ENCODE measurements at places on chromosomes 1 and 21.

- peak; percentile 19 for DNase-seq
Measured at GRCh38 chr1:236051242-236051791, 13.6 kb downstream of the NID1 start.

DNA sequence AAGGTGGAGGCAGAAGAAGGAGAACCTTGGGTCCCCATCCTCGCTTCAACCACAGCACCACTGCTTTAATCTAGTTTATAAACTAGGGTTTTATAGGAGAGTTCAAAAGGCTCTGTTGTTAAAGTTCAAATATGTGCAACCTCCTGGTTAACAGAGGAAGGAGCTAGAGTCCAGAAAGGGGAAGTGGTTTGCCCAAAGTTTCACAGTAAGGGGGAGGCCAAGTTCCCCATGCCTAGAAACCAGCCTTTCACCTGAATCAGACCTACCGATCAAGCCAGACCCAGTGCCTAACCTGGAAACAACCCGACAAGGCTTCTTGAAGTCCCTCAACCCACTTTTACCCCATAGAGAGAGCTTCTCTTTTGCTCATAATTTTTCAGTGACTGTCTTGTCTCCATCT is 106.5 kb downstream of the PLPP3 start:
- DNase-seq: no peak

- no peak for DNase-seq
Measured at GRCh38 chr1:169528215-169529067, 42.7 kb upstream of the SLC19A2 start.

GRCh38 chr1:170481000-170481399 is 51.0 kb upstream of the GORAB start:
- no peak for DNase-seq

GRCh38 chr1:196877964-196878363 is 9.9 kb upstream of the CFHR4 start:
- no peak for DNase-seq

DNA sequence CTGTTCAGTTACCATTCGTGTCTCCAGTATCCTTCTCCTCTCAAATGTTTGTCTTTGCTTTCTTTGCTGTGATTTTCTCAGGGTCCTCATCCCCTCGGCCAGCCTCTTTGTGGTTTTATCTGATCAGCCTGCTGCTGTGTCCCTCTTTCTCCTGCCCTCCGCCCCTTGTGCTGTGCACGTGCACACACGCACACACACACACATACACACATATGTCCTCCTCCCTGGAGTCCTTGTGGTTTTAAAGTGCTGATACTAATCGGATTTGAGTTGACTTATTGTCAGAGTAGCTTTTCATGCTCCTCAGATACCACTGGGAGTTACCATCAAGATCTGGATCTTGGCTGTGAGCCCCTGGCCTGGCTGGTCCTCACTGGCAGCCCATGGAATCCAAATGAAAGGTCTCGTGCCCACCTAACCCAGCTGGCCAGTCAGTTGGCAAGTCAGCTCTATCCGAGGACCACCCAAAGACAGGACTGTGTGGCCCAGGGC is 34.1 kb downstream of the QSOX1 start:
- no peak for DNase-seq

GRCh38 chr1:36440646-36441045 is 9.6 kb downstream of the OSCP1 start:
- no peak for DNase-seq

DNA sequence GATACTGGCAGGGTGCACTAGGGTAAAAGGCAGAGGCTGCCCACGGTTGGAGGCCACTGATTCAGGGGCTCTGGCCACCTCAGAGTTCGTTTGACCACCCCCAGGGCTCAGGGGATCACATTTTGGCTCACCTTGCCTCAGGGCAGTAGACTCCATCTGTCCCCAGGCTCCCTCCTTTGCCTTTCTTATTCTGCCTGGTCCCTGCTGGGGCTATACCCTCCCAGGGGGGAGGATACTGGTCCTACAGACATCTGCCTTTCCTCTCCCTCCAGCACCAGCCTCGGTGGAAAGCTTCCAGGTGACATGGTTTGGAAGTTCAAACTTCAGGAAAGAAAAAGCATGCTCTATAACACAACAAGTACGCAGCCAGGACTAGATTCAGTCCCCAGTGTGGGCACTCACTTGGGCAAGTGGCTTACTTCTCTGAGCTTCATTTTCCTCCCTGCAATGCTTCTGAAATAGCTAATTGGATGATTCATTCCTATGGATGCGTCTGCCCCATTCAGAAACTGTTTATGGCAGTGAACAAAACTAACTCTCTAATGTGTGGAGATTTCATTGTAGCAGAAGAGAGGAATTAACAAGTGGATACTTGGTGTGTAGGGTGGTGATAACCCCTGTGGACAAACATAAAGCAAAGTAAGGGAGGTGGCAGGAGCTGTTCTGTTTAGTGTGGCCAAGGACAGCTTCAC is 154.8 kb downstream of the TRABD2B start:
- no peak for DNase-seq

DNA sequence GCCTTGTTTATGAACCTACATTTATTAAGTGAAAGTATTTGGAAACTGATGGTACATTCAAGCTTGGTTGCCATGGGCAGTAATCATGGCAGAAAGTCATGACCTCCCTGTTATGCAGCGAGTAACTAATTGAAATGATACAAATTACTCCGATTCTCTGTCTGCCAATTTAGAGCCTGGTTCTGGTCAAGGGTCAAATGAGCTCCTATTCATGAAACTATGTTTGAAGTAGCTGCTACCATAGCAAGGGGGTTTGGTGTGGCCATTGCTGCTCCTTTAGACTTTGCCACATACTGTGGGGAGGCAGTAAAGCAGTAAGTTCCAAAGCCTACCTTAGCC is 187.2 kb upstream of the FOXD3 start:
- DNase-seq: no peak

- no peak for DNase-seq
Measured at GRCh38 chr1:195434566-195435203, 1173.6 kb downstream of the KCNT2 start.

DNA sequence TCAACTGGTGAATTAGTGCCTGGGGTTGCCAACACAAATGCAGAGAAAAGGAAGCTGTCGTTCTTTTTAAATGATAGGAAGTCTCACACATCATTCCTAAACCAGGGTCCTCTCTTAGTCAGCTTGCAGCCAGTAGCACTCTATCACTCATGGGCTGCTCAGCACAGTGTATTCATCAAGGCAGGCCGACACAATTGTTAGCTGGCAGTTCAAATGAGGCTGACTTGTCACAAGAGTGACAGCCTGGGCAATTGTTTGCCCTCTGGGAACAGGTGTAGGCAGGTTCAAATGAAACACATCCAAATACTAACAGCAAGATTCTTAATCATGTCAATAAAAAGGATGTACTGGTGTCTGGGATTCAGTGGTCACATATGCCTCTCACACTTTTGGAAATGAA is 76.9 kb downstream of the ERICH3 start:
- no peak for DNase-seq

DNA sequence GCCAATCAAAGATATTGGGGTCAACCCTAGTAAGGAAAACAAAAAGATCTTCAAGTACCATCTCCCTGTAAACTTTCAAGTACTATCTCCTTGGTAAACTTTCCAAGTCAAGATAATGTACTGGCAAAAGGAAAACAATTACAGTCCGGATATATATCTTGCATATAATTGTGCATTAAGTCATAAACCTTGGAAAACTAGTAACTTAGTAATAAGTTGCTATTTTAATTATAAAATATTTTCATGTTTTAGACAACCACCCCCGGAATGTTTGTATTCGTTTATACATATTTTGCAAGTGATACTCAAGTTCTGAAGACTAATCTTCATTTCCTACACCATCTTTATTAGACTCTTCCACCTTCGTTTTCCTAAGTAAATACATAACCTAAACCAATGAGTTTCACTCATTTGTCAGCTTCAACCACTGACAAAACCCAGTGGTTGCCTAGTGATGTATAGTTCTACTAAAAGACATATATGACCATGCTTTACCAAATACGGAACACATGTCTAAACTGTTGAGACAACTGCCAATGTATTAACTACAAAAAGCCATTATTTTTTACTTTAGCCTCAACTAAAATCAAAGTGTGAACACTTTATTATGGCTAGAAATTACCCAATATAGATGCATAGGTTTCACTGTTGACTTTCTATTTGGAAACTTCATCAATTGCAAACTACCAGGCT is 1.7 kb downstream of the AKT3 start:
- DNase-seq: no peak

- no peak for DNase-seq
Measured at GRCh38 chr1:223308136-223308535, 55.8 kb downstream of the SUSD4 start.

DNA sequence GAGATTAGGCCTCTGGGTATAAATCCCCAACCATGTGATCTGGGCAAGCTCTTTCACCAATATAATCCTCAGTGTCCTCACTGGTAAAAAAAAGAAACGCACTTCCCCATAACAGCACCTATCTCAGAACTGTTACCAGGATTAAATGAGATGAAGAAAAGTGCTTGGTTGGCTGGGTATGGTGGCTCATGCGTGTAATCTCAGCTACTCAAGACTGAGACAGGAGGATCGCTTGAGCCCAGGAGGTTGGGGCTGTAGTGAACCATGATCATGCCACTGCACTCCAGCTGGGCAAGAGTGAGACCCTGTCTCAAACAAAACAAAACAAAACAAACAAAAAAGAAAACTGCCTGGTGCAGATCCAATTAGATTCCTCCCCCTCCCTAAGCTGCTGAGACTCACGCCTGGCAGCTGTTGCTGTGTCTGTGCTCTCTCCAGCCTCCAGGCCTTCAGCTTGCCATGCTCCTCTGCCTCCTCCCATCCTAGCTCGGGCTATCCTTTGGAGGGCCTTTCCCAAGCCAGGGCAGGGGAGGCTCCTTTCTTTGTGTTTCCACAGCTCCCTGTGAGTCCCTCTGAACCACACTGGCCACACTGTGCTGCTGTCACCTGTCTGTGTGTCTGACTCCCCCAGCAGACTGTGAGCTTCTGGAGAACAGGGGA is 19.0 kb downstream of the CYB5RL start:
- no peak for DNase-seq

DNA sequence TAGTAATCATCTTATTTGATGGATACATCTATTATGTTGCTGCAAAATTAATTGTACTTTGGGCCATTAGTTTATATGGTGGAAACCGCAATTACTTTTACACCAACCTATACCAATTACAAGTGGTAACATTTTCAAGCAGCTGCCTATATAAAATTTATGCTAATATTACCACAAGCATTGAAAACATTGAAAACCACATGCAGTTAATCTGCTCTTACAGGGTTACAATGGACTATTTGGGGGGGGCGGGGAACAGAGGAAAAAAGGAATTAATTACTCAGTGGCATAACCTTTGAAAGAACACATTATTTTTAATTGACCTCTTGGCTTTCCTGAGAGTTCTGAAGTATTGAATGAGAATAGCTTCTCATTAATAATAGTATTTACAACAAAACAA is 1793.2 kb downstream of the NCAM2 start:
- no peak for DNase-seq

DNA sequence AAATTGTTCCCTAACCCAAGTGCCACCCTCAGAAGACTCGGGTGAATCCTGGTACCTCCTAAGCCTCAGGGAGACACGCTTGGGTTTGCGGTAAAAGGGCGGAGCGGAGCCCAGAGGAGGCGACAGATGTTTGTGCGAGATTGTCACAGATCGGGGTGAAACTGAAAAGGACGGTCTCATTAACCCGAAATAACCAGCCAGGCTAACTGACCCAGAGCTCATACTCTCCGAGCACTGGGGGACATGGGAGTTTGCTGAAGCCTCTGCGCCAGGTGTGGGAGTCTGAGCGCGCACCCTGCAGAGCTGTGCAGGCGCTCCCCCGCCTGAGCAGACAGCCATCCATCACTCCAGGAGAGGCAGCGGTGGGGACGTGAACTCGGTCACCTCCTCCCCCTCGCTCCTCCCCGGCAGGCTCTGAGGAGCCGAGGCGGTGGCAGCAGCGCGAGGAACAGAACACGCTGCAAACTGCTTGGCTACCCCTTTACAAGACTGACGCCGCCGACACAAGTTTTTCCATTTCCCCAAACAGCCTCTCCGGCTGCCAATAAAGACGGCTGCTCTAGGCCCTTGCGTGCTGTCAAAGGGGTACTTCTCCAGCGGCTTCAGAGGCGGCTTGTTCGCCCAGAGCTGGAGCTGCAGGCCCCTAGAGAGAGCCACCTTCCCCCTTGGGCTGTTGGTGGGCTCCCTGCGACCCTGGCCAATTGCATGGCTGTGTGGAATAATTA is 43.5 kb downstream of the RRAGC start:
- no peak for DNase-seq

DNA sequence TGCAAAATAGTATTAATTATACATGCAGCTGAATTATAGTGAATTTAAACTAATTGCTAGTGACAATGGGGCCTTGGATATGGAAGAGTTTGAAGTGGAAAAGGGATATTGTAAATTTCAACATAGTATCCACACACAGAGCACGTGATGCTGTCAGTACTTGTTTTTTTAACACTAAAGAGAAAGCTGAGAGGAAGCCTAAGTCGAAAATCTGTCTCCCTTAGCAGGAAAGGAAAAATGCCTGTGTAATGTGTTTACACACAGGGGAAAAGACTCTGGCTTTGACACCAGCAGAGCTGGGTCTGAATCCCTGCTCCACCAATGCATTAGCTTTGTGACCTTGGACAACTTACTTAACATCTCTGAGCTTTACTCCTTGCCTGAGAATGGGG is 42.6 kb downstream of the PCSK9 start:
- no peak for DNase-seq

DNA sequence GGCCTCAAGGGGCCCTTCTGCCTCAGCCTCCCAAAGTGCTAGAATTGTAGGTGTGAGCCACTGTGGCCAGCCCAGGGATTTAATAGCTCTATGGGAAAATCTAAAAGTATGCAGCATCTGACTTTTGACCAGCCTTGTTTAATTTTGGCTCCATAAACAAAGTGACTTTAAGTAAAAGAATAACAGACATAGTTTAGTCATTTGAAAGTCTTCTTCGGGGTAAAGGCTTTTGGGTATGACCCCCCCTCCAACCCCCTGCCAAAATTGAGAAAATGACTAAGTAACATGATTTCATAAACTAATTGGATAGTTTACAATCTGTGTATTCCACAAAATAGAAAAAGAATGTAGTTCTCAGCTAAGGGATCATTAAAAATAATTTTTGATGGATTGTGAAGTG is 17.0 kb downstream of the GPBP1L1 start:
- no peak for DNase-seq

DNA sequence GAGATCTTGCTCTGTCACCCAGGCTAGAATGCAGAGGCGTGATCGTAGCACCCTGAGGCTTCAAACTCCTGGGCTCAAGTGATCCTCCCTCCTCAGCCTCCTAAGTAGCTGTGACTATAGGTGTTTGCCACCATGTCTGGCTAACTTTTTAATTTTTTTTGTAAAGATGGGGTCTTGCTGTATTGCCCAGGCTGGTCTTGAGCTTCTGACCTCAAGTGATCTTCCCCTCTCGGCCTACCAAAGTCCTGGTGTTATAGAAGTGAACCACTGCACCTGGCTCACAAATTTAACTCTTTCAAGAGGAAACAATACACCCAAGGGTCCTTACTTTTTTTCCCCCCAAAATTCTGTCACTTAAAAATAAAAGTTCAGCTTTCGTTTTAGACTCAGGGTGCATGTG is 62.3 kb downstream of the GALNT2 start:
- no peak for DNase-seq

DNA sequence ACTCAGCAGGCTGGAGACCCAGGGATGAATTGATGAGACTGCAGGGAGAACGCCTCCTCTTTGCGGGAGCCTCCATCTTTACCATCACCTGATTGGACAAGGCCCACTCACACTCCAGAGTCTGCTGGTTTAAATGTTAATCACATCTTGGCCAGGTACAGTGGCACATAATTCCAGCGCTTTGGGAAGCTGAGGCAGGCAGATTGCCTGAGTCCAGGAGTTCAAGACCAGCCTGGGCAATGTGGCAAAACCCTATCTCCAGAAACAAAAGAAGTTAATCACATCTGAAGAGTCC is 121.8 kb upstream of the C1orf174 start:
- no peak for DNase-seq

- DNase-seq: no peak
Measured at GRCh38 chr21:23162198-23162946, 2164.2 kb downstream of the NCAM2 start.

Measured in amygdala (tissue), 56 donors.